ENCODE measurements at places on chromosomes 3 and 15.

GRCh38 chr3:137347817-137348368, 390.1 kb downstream of the IL20RB start:
- DNase-seq = no peak

DNA sequence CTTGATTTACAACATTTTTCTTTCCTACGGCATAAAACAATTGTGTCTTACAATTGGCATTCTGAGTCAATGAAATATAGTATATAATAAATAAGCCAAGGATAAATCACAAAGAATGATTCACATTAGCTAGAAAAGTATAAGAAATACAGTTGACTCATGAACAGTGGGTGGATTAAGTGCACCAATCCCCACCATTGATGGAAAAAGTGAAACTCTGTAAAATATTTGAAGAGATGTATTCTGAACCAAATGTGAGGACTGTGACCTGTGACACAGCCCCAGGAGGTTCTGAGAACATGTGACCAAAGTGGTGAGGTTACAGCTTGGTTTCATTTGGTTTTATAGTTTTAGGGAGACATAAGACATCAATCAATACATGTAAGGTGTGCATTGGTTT, 227.5 kb downstream of the ALCAM start:
- DNase-seq = no peak

GRCh38 chr15:35023804-35024203, 35.7 kb upstream of the ZNF770 start:
- DNase-seq = no peak

DNA sequence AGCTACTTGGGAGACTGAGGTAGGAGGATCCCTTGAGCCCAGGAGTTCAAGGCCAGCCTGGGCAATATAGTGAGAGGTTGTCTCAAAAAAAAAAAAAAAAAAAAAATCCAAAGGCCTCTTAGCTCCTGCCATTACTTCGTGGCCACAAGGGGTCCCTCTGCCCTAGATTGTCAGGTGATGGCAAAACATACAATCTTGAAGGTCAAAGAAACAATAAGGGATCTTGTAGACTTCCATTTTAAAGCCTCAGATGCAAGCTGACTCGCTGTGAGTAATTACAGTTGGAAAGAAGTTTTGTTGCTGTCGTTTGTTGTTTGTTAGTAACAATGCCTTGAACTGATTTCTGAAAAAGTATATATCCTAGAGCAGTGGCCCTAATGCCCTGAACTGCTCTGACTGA, 55.9 kb upstream of the PLCL2 start:
- DNase-seq = peak; percentile 42

DNA sequence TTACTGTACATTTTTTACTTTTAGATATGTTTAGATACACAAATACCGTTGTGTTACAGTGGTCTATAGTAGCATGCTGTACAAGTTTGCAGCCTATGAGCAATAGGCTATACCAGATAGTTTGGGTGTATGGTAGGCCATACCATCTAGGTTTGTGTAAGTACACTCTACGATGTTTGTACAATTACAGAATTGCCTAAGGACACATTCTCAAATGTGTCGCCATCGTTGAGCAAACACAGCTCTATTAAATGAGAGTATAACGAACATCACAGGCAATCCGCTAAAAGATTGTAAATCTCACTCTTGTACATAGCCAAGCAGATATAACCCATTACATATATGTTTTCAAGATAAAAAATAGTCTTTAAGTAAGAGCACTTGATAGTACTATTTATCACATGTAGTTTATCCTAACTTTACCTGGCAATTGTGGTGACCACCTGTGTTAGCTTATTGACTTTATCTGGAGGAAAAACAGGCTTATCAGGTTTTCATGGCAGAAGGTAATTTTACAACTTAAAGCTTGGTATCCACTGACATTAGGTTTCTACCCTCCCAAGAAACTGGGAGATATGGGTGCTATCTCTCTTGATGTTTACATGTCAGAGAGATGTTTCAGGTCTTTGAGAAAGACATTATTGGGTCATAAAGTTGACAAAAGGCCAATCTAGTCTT, 898.7 kb downstream of the NSUN3 start:
- DNase-seq = no peak

GRCh38 chr15:91183596-91183995, 83.5 kb downstream of the SV2B start:
- DNase-seq = no peak

- no peak for DNase-seq
These were observed 287.9 kb upstream of the CDIN1 start for GRCh38 chr15:36291501-36291900.

GRCh38 chr15:31162721-31163510, 61.4 kb upstream of the TRPM1 start:
- DNase-seq = no peak

- DNase-seq = no peak
These were observed 177.4 kb downstream of the SQOR start for GRCh38 chr15:45812200-45812599.

- no peak for DNase-seq
These were observed 200.3 kb upstream of the PFN2 start for GRCh38 chr3:150170852-150171520.

DNA sequence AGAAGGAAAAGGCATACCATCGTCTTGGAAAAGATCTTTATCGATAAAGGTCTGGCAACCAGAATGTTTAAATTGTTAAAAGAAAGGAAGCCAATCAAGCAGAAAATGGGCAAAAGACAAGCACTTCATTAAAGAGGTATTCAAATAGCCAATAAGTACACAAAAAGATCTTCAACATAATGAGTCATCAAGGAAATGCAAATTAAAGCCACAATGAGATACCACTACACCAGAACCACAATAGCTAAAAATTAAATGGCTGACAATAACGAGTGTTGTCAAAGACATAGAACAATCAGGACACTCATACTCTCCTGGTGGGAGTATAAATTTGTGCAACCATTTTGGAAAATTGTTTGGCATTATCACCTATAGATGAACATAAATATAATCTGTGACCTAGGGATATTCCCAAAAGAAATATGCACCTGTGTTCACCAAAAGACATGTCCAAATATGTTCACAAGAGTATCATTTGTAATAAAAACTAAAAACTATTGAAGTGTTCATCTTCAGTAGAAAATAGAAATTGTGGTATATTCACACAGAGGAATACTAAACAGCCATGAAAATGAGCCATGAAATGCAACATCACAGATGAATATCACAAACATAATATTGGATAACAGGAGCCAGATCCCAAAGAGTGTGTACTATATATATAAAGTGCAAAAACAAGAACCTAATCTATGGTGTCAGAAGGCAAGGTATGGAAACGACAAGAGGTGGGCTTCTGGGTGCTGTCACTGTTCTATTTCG, 14.4 kb upstream of the BTBD1 start:
- DNase-seq = no peak

GRCh38 chr3:56769116-56769707, 32.5 kb downstream of the ARHGEF3 start:
- no peak for DNase-seq

GRCh38 chr3:22555753-22556435, 647.2 kb upstream of the UBE2E2 start:
- no peak for DNase-seq

- no peak for DNase-seq
These were observed 679.8 kb upstream of the NECTIN3 start for GRCh38 chr3:110391640-110392395.

- DNase-seq = no peak
These were observed 45.6 kb upstream of the SRGAP3 start for GRCh38 chr3:9295007-9295406.

DNA sequence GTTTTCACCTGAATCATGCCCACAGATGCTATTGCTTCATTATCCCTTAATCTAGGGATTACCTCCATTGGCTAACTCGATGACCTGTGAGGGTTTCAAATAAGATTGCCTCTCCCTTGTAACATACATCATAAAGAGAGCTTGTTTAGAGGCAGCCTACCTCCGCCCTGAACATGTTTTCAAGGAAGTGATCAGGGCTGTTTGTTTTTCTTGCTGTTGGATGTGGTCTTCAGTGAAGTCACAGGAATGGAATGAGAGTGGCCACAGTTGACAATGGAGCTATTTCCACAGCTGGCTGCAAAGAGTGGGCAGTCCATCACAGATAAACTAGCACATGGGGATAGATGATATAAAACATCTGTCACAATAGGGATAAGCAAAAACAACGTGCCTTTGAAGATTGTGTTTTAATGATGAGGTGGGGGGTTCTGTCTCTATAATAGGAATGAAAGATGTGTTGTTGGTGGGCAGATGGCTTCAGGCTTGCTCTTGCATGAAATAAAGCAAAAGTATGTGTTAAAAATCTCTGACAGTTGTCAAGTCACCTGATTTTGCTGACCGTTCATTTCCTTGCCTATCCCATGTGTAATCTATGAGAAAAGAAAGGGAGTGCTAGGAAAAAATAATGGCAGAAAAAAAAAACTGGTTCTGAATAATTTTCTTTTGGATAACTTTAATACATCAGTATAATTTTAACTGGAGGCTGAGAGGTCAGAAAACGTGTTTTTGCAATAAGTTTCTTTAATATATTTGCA, 642.3 kb downstream of the RBMS3 start:
- DNase-seq = no peak

DNA sequence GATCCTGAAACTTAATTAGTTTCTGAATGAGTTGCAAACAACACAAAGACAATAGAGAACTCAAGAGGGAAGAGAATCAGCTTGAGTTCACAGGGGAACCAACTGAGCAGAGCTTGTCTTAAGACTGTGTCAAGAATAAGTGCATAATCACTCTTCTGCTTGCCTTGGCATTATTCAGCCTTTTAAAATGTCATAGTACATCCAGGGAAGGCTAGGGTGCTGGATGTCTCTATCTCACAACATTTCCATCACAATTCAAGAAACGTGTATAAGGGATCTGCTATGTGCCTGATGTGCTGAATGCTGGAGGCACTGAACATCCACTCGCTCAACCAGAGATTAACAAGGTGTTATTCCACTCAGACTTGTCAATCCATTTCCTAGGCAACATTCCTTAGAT, 122.6 kb downstream of the CPNE4 start:
- DNase-seq = no peak

DNA sequence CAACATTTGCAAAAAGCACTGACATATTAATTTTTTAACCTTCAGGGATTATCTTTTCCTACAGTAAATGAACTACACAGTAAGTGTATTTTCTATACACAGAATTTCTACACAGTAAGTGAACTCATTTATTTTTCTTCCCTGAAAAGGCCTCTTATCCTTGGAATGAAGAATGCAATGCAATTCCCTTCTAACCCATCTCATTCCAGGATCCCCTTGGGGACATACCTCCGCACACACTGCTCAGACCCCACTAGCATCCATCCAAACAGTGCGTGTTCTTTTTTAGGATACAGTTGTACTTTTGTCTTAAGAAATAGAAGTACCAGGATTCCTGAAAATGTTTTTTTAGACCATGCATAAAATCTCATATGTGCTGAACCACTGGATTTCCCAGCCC, 152.8 kb downstream of the UACA start:
- no peak for DNase-seq

GRCh38 chr3:196340466-196340865, 2.3 kb upstream of the TM4SF19 start:
- DNase-seq = no peak

GRCh38 chr3:187291001-187291511, 481 bp downstream of the MASP1 start:
- no peak for DNase-seq

DNA sequence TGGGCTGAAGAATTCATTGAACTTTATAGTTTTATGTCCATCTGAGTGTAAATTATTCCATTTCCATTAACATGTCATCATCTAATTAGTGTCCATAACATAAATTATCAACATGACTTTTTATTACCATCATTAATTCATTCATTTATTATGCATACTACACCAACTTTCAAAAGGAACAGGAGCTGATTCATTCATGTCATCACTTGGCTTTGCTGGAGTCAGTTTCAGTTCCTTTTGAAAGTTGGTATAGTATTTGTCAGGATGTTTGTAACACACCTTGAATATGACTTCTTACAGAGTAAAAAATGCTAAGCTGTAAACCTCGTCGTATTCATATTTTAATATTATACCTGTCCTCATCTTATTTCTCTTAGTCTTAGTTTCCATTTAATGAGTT, 298.0 kb upstream of the RBMS3 start:
- no peak for DNase-seq

DNA sequence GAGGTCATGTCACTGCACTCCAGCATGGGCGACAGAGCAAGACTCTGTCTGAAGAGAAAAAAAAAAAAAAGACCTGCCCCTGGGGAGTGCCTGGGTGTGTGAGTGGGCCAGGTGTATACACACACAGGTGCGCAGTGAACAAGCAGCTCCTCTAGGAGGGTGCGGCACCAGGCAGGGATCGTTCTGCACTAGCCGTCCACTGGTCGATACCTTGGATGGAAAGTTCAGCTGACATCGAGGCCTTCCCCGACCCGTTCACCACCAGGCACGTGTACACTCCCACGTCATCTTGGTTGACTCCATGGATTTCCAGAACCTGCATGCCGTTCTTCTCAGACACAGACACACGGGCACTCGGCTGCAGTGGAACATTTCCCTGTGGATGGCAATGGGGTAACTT, 147.0 kb downstream of the MYLK start:
- no peak for DNase-seq

GRCh38 chr3:10392244-10392643, 71.3 kb upstream of the SEC13 start:
- DNase-seq = no peak

DNA sequence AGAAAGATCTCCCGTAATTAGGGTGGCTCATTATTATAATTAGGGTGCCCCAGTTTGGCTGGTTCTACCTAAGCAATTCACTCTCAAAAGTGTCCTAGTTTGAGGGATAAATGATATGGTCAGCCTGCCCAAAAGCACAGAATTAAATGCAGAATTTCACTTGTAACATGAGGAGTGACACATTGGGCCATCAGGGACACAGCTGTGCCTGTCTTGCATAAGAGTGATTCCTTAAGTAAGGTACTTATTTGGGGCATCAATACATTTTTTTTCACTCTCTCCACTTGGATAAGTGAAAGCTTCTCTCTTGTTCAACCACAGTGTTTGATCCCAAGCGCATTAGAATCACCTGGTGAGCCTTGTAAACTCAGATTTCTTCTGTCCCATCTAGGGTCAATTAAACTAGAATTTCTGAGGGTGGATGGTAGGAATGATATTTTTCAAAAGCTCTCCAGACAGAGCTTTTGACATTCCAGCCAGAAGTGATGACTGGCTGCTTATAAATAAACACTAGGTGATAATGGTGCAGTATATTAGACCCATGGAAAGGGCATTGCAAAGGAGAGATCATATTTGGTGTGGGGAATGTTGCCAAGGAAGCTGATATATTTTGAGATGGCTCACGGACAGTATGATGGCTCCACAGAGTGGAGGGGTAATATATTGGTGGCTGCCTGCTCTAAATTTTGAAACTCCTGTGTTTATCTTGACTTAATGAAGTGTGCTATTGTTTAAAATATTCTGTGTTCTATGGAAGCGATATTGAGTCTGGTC, 458.1 kb upstream of the RASGRP1 start:
- no peak for DNase-seq

- DNase-seq = peak; percentile 53
These were observed 25.2 kb downstream of the SNAPC5 start for GRCh38 chr15:66472176-66472999.

GRCh38 chr3:135169651-135170050, 374.6 kb downstream of the EPHB1 start:
- no peak for DNase-seq

- DNase-seq = no peak
These were observed 786.0 kb downstream of the TUSC7 start for GRCh38 chr3:117495620-117496019.

Data from effector memory CD8-positive, alpha-beta T cell (primary cell).